Stimulated activated CD4-positive, alpha-beta T cell treated with anti-CD3 and anti-CD28 coated beads, Interleukin-15, amount 100 ng/mL, for 1 hour (primary cell): ENCODE measurements at places on chromosomes 6 and 20.
A peak's percentile ranks its signal among the peaks of the same experiment; 100 is the strongest.

GRCh38 chr20:11214256-11214840 is 540.5 kb upstream of the JAG1 start:
- no peak for DNase-seq

DNA sequence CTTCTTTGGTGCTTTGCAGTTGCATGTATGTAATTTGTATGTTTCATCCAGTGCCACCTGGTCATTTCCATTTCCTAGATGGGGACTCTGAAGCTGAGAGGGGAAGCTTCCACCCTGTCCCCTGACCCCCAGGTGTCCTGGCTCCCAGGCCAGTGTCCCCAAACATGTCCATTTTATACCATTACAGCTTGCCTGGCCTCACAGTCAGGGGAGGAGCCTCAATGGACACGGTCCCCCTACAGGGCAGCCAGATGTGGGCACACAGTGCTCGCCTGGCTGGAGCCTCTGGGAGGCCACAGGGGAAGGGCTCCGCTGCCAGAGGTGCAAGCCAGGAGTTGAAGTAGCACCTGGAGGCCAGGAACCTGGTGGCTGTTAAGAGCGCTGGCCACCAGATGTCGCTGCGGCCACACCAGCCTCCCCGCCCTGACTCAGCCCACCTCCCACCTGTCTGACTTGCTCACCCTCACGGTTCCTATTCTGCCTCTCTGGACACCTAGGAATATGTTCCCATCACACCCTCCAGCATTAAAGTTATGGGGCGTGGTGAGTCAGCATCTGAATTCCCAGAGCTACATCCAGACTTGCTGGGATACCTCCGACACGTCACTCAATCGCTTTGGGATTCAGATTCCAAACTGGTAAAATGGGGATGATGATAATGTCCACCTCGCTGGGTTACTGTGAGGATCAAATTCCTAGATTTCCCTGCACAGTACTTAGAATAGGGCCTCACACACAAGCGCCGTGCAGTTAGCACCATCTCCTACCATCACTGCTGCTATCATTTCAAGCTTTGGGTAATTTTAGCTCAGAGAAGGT is 107.4 kb downstream of the SULF2 start:
- DNase-seq, result no peak

DNA sequence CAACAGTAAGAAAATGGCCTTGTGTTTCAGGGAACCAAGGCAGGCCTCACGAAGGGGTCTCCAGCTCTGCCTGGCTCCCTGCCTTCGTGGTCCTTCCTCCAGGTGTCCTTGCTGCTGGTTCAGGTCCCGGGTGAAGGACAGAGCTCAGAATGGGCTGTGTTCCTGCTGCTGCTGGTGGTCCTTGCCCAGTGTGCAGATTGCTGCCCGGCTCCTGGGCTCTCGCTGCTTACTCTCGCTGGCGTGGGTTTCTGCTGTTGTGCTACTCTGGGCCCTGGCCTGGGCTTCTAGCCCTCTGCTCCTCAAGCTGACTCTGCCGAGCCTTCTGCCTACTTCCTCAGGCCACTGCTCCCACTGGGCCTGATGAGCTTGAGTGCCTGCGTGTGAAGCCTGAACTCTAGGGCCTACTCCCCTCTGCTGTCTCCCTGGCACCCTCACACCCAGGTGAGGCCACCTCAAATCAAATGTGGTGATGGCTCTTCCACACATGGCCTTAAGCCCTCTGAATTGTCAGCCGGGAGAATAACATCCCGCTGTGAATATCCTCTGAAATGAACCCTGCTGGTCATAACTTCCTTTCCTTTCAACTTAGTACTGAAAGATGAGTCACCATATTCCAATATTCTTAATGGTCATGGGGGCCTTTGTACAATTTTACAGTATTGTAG is 171.6 kb downstream of the FOXC1 start:
- DNase-seq, result no peak

GRCh38 chr6:14149053-14149738 is 31.6 kb downstream of the CD83 start:
- no peak for DNase-seq

GRCh38 chr6:6724539-6725467 is 136.3 kb downstream of the LY86 start:
- DNase-seq, result peak; percentile 33
